ENCODE measurements at places on chromosomes 2 and 18. TPM values are rescaled to one million over a fixed set of nuclear protein-coding genes. Genes with fewer than 3 reads are reported as not detected.

GRCh38 chr2:34909992-34910705 is 1311.0 kb upstream of the FAM98A start:
- DNase-seq = no peak

DNA sequence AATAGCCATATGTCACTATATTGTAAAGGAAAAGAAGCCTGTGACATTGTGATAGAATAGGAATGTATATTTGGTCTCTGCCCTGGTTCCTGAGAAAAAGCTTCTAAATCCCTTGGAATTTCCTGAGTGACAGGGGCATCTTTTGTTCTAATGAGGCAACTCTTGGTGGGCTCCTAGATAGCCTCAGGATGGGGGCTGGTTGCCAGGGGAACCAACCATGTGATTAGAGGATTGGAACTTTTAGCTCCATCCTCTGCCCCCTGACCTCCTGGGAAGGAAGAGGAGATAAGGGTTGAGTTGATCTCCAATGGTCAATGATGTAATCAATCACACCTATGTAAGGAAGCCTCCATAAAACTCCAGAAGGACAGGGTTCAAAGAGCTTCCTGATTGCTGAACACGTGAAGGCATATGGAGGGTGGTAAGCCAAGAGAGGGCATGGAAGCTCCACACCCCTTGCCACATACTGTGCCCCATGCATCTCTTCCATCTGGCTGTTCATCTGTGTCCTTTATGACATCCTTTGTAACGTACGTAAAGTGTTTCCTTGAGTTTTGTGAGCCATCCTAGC is 2.9 kb upstream of the ME2 start:
- DNase-seq = no peak

DNA sequence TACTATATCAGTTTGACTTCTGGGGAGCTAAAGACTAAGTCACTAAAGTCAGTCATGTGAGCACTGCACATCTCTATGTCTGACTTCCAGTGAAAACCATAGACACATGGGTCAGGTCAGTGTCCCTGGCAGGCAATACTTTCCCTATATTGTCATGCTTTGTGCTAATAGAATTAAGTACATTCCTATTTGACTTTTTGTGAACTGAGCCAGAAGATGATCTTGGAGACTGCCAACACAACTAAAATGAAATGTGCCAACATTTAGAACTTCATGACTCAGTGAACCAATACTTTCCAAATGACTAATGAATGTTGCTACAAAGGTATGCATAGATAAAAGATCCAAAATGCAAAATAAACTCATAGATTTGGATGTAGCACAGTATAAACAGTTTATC is 820.8 kb upstream of the FAM98A start:
- DNase-seq = no peak

Gene PDCD1
- 0.42 TPM for total RNA-seq

- no peak for DNase-seq
Observed at GRCh38 chr2:162123806-162124758, 28.0 kb downstream of the GCG start.

- no peak for DNase-seq
Observed at GRCh38 chr18:50797142-50797541, 22.7 kb downstream of the MRO start.

Gene LRRC30
- total RNA-seq = not detected

Gene B3GNT7
- total RNA-seq = 3.9 TPM

DNA sequence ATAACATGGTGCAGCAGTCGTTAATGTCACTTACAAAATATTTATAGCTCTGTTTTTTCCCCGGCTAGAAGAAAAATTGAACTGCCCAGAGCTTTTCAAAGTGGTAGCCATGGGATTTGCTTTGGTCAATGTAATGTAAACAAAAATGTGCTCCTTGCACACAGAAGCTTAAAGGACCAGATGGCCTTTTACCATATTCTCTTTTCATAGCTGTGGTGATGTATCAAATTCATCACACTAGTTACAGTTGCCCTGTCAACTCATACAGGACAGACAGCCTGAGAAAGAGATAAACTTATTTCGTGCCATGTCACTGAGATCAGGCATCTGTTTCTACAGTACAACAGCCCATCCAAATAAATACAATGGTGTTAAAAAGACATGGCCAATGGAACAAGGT is 368.1 kb upstream of the CDH19 start:
- no peak for DNase-seq

DNA sequence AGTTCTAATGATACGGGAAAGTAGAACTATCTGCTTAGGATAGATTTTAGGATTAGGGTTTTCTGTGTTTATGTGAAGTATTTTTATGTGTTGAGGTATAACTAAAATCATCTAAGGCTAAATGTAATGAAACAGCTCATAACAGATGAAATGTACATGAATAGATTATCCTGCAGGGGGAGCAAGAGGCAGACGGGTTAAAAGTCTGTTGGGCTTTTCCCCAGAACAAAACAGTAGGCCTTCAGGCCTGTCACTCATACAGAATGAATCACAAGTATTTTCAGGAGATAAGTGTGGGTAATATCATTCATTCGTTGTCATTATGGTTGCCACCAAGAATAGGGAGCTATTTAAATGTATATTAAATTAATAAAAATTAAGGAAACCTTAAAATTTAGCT is 107.9 kb upstream of the IL1R2 start:
- DNase-seq = no peak

- no peak for DNase-seq
Observed at GRCh38 chr18:40380686-40381439, 1574.2 kb upstream of the PIK3C3 start.

GRCh38 chr18:53553030-53553429 is 671.4 kb downstream of the MBD2 start:
- no peak for DNase-seq

Gene SERPINB12
- total RNA-seq = not detected

DNA sequence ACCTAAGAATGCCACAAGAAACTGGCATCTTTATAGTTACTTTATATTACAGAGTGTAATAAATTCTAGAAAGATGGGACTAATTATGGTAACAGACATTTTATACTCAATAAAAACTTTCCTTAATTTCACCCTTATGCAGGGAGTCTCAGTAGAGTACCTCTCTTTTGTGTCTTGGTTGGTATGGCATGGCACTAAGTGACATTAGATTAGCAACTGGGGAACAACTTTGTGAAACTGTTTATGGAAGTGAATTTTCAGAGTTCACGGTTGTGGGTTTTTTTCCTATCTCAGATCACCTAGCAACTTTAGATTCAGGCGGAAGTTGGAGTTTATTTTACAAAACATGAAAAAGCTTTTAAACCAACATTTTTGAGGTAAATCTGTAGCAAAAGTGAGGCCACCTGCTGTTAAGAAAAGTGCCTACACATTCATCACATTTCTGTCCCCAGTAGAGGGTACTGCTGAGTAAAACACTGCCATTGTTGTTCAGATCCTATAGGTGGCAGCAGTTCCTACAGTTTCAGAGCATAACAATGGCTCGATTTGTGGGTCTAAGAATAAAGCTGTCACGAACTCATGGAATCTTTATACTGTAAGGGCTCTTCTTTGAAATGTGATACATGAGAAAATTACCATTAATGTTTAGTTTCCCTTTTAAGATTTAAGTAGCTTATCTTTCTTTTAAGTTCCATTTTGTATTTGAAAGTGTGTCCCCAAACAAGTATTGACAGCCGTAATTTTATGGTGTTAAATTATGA is 117.6 kb downstream of the CAMKMT start:
- DNase-seq = no peak

DNA sequence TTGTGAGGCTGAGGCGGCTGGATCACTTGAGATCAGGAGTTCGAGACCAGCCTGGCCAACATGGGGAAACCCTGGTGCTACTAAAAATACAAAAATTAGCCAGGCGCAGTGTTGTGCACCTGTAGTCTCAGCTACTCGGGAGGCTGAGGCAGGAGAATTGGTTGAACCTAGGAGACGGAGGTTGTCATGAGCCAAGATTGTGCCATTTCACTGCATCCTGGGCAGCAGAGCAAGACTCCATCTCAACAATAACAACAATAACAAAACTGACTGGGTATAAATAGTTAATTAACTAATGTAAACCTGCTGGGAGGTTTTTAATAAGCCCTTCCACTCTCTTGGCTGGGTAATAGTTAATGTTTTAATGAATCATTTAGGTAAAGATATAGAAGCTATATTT is 7.8 kb downstream of the SULT6B1 start:
- DNase-seq = no peak

DNA sequence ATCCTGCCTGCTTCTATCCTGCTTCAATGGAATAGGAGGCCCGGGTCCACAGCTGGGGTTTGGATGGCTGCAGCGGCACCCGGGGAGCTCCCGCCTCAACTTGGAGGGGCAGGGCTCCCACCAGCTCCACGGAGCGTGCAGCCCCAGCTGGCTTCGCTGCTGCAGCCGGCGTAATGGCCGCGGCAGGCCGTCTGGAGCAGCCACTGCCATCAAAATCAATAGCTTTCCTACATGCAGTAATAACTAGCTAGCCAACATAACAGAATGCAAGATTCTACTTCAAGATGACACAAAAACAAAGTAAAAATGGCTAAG is 154.2 kb upstream of the RMP24 start:
- DNase-seq = no peak

DNA sequence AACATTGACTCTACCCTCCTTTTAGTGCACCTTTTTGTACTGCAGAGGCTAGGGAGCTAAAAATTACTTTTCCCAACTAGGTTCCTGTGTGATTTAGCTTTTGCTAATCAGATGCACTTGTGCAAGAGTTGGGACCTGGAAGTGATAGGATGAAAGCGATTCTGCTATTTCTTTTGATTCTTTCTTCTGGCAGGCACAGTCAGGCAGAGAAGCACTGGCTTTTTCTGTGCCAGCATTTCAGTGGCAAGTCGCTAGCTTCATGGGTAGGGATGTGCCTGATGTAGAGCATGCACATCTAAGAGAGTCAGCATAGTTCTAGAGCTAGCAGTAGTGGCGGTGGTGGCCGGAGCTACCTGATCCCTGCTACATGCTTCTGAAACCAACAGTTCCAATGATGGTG is 89.8 kb downstream of the MDH1 start:
- DNase-seq = no peak

DNA sequence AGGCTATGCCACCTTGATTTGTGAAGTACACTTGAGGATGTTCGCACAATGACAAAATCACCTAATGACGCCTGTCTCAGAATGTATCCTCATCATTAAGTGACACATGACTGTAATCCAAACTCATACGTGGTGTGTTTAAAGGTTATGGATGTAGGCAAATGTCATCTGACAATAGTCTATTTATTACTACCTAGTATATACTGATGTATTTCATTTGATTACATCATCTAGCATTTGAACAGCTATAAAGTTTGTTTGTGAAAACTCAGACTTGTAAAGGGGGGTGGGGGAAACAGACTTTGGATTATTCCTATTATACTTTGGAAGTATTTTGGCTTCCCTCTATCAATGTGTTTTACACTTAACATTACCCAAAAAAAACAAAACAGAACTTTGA is 129.9 kb downstream of the TANC1 start:
- no peak for DNase-seq

- DNase-seq = no peak
Observed at GRCh38 chr2:120767486-120768005, 31.9 kb downstream of the GLI2 start.

Gene CABYR
- total RNA-seq = 3.1 TPM

GRCh38 chr2:159713631-159714246 is 1.4 kb downstream of the MARCHF7 start:
- no peak for DNase-seq

DNA sequence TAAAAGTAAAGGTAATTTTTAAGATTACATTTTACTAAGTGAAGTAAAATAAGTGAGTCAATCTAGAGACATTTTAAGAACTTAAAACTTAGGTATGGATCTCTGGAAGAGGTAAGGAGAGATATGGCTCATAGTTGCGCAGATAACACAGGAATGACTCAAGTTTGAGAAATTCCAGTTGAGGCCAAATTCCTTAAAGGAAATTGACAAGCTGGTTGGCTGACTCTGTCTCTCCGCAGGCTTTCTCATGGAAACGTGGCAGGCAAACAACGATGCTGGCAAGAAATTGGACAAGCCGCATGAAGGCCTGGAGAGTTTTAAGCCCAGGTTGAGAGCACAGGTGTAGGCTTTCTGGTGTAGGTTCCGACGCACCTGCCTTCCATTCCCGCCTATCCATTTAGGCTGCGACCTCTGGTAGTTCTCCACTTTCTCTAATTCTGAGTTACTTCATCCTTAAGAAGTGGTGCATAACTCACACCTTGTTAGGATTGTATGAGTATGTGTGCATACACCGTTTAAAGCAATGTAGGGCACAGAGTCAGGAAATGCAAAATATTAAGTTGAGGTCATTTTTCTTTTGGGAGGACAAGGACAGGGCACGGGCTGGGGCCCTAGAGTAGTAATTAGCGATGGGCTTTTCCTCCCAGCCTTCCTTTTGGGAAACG is 589 bp upstream of the DAW1 start:
- DNase-seq = no peak

GRCh38 chr18:61651880-61652268 is 240.9 kb downstream of the RNF152 start:
- no peak for DNase-seq

- no peak for DNase-seq
Observed at GRCh38 chr2:240586919-240587800, 626 bp downstream of the CAPN10 start.

Gene SLC9A2
- not detected for total RNA-seq

GRCh38 chr2:240235149-240235803 is 94.8 kb upstream of the OTOS start:
- peak; percentile 87 for DNase-seq

GRCh38 chr18:31041271-31042083 is 1.1 kb downstream of the DSC3 start:
- DNase-seq = no peak

DNA sequence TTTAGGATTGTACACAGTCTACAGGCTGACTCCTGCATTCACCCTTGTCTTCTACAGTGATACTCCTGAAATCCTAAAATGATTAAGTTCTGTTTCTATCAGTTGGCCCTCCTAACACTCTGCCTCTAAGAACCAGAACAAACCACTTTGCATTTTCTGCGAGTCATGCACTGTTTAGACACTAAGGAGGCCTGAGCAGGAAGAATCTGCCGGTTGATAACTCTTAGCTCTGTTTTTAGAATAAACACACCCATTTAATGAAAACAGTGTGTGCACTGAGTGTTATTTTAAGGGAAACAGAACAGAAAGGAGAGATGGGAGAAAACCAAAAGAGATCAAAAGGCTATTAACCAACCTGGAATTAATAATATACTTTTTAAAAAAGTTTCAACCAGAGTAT is 22.9 kb upstream of the SSB start:
- DNase-seq = no peak

Gene MEIS1
- 31.7 TPM for total RNA-seq

Data from mesenteric fat pad (tissue), 1 donor.